Amniotic stem cell (primary cell): ENCODE measurements at places on chromosomes 16 and 17.

- DNase-seq, result no peak
Measured at GRCh38 chr16:57823836-57824235, 21.5 kb upstream of the KIFC3 start.

- no peak for DNase-seq
Measured at GRCh38 chr17:10216213-10216938, 18.0 kb upstream of the GAS7 start.

DNA sequence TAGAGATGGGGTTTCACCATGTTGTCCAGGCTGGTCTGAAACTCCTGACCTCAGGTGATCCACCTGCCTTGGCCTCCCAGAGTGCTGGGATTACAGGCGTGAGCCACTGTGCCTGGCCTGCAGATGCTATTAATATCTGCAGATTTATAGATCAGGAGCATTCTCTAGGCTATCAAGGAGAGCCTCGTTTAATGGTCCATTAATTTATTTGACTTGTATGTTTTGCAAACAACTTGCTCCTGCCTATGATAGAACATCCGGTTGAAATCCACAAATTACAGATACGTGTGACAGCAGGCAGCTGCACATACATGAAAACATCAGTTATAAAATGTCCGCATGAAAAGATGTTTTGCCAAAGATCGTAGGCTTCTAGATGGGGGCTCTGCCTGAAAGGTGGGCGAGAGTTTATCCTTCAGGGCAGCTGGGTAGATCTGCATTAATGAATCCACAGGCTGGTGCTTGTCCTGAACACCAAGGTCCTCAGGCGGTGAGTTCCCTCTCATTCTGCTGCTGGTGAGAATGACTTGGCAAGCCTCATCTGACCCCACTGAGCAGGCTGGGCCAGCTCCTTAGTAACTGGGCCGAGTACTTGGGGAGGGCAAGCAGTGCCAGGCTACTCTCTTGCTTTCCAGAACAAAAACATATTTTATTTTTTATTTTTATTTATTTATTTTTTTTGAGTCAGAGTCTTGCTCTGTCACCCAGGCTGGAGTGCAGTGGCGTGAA, 37.1 kb upstream of the MGAT5B start:
- no peak for DNase-seq

DNA sequence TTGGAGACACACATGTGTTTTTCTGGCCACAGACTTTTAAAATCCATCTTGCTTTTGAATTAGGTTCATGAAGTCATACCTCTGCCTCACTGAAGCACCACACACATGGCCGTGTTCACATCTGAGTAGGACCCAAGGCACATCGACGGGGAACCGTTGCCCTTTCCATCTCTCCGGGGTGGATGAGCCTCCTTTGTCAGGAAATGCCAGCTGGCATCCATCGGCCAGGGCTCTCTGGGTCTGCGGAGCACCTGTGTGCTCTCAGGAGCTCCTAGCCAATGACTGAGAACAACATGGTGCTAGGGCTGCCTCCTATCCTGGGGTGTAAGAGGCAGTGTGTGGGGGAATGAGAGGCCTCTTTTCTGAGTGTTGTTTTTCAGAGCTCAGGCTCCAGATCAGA, 24.5 kb upstream of the NKD1 start:
- DNase-seq, result no peak

DNA sequence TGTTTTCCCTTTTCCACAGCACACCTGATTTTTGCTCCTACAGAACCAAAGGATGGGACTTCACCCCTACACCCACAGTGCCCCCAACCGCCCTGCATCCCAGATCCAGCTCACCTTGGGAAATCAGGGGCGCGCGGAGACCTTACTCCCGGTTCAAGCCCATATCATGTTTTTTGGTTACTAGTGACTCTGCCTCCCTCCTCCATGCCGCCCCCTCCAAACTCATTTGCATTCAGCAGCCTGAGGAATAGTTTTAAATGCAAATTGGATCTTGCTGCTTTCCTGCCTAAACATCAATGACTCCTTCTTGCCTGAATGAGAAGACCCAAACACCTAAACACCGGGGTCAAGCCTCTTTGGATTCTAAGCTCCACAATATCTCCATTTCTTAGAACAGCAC, 331.8 kb downstream of the TMEM114 start:
- no peak for DNase-seq
